Karpas-422 (cell line): ENCODE measurements at places on chromosomes 12 and 14. TPM values are rescaled to one million over a fixed set of nuclear protein-coding genes. Genes with fewer than 3 reads are reported as not detected.

GRCh38 chr14:98382662-98383061, 889.3 kb downstream of the BCL11B start:
- DNase-seq = no peak

DNA sequence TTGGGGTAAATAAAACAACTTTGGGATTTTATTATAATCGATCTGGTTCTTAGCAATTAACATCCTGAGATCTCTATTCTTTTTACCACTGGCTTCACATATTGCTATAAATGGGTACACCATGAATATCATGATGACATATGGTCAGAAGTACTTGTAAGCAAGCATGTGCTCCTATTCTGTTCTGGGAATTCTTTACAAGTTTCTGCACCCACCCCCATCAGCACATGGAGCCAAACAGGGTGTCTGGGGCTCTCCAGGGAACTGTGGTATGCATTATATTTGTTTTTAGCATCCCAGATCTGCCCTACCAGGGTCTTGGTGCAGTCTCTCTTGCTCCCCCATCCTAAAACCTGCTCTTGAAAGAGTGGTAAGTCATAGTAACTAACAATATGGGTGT, 31.3 kb downstream of the DMAC2L start:
- no peak for DNase-seq

DNA sequence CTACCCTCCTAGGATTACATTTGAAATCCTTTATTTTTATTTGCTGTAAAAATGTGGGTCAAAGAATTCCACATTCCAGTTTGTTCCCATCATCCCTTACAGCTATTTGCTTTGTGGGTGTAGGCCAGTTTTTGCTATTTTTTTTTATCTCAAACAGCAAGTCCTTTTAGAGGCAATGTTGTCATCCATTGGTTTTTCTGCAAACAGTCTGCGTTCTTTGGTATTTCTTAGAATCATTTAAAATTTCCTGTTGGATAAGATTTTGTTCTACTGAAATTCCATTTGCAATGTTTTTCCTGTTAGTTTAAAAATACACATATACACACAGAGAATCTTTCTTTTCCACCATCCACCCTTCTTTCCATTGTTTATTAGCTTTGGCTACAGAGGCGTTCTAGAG, 53.3 kb upstream of the STK38L start:
- no peak for DNase-seq

- no peak for DNase-seq
Measured at GRCh38 chr12:51811203-51812202, 37.0 kb downstream of the FIGNL2 start.

Gene ARHGDIB
- 503 and 765 TPM in 2 replicates for total RNA-seq

- no peak for DNase-seq
Measured at GRCh38 chr12:48414021-48414420, 58.3 kb upstream of the ANP32D start.

Gene KCNK10
- 0.07 and 0.76 TPM in 2 replicates for total RNA-seq

- DNase-seq = no peak
Measured at GRCh38 chr14:67987606-67988005, 168.0 kb downstream of the RAD51B start.

DNA sequence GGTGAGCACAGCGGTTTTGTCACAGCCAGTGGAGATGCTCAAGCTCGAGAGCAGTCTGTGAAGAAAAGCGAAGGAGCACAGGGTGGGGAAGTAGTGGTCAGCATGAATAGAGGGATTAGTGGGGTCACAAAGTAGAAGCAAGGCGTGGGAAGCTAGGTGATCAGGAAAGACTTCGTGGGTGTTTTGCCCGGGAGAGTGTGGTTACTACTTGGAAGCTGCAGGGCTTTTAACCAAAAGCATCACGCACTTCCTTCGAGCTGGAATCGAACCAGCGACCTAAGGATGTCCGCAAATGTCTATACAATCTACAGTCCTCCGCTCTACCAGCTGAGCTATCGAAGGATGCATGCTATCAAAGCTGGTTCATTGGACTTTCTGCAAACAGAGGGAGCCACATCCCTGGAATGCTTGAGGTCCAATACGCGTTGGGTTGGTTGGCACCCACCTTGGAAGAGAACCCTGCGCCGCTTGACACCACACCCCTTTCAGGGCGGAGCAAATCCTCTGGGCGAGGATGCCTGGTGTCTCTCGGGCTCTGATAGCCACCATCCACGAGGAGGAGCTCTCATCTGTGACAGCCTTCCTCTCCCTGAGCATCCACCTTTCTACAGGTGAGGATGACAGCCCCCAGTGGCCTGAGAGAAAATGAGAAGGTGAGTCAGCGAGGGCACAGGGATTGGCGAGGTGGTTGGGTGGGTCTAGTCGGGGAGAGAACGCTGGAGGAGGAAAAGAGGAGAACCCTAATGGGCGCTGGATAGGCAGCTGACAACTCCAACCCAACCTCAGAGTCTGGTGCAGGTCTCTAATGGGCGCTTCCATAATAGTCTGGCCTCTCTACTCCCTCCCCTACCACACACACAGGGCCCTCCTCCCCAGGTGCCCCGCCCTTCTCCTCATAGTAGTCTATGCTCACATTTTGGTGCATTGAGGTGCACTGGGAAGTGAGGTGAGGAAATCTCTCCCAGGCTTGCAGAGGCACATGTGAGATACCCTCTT, 16.0 kb upstream of the OR6S1 start:
- no peak for DNase-seq

- DNase-seq = no peak
Measured at GRCh38 chr14:90693413-90693812, 122.8 kb downstream of the TTC7B start.

- DNase-seq = no peak
Measured at GRCh38 chr12:3944620-3945019, 71.4 kb upstream of the PARP11 start.

Gene GEMIN2
- 73.2 and 92.3 TPM in 2 replicates for total RNA-seq

DNA sequence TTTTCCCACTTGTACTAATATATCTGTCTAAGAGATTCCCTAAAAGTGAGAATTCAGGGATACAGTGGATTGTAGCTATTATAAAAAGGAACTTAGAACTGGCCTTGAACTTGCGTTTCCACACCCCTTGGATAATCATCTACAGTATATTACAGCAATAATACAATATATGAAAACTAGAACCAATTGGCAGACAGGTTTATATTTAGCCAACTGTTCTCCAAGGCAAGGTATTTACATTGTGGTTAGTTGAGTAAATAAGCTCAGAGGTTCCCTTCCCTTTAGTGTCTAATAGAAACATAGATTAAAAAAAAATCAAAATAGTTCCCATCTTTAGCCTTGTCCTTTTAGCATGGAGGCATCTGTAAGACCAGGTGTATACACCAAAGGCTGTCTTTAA, 42.1 kb downstream of the LIMA1 start:
- DNase-seq = no peak

GRCh38 chr12:104505095-104505818, 48.5 kb downstream of the CHST11 start:
- DNase-seq = peak; percentile 48

DNA sequence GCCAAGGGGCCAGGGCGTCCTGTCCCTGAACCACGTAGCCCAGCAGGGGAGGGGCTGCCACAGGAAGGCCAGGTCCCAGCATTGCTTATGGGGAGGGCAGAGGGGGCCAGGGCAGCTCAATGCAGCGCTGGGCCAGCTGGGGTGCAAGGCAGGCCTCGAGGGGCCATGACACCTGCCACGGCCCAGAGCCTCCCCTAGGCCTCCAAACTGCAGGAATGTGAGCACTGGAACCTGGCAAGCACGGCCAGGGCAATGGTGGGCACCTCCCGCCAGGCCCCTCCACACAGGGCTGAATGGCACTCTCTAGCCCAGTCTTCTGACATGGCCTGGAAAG, 32.5 kb upstream of the GPR132 start:
- no peak for DNase-seq

Gene TBC1D30
- 7.1 and 15.5 TPM in 2 replicates for total RNA-seq
